ENCODE measurements at places on chromosomes 7 and 10.

GRCh38 chr7:141500608-141501007, 50.6 kb upstream of the AGK start:
- no peak for DNase-seq

- DNase-seq: no peak
Measured at GRCh38 chr7:4745265-4745919, 30.0 kb upstream of the AP5Z1 start.

- DNase-seq: no peak
Measured at GRCh38 chr10:72079356-72079755, 9.0 kb downstream of the SPOCK2 start.

GRCh38 chr7:150382123-150382843, 3.2 kb downstream of the ZNF775 start:
- DNase-seq: no peak

GRCh38 chr7:95772771-95773581, 622 bp downstream of the DYNC1I1 start:
- no peak for DNase-seq

GRCh38 chr10:106557951-106558733, 606.4 kb downstream of the SORCS1 start:
- DNase-seq: no peak
